ENCODE measurements at places on chromosomes 2 and 18.
A peak's percentile ranks its signal among the peaks of the same experiment; 100 is the strongest.

DNA sequence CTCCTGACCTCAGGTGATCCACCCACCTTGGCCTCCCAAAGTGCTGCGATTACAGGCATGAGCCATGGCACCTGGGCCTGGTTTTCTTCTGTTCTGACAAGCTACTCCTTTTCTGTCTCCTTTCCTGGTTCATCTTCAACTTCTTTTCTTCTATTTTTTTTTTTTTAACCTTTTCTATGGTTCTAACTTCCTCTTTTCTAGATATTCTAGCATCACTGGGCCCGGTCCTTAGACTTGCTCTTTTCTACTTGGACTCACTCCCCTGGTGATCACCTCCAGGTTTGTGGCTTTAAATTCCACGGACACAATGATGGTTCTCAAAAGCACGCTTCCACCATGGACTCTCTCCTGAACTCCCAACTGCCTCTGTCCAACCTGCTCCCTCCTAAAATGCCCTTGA is 2.0 kb downstream of the EIF2AK2 start:
- DNase-seq = no peak
- peak overlapping the region; percentile 13 for H3K4me3 ChIP-seq
- peaks cover 36% of the 10 kb centered on the region for H3K36me3 ChIP-seq
- peaks cover 66% of the 10 kb centered on the region for H3K4me1 ChIP-seq

GRCh38 chr2:54704688-54705605 is 18.5 kb upstream of the EML6 start:
- H3K27ac ChIP-seq = no peak overlapping the region
- no peaks in the 10 kb centered on the region for H3K36me3 ChIP-seq
- no peak for DNase-seq
- H3K4me3 ChIP-seq = no peak overlapping the region

DNA sequence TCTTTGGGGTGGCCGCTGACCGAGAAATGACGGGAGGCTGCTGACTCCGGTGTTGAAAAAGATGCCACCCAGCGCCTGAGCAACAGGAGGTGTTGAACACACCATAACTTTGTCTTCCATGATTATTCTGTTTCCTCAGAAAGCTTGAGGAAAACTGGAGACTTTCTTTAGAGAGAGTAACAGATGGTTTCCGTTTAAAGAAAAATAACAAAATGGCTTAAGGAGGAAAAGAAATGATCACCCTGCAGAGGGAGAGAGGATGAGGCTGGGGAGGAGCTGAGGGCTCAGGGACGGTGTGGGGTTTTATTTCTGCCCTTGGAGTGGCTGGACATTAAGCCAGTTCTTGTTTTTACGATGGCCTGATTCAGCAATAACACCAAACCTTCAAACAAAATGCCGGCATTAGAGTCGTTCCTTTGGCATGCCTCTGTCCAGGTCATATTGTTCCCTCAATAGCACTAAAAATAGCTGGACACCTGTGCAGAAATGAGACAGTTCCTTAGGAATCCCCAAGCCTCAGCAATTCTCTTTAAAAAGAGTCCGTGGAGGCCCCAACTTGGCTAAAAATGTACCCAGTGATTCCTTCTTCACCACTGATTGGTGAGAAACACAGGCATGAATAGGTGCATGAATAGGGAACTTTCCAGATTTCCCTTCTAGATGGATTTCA is 182.4 kb downstream of the ALPK2 start:
- H3K27ac ChIP-seq = no peak overlapping the region
- no peak for DNase-seq
- no peaks in the 10 kb centered on the region for H3K4me1 ChIP-seq
- H3K36me3 ChIP-seq = no peaks in the 10 kb centered on the region
- peaks cover 27% of the 10 kb centered on the region for H3K27me3 ChIP-seq

DNA sequence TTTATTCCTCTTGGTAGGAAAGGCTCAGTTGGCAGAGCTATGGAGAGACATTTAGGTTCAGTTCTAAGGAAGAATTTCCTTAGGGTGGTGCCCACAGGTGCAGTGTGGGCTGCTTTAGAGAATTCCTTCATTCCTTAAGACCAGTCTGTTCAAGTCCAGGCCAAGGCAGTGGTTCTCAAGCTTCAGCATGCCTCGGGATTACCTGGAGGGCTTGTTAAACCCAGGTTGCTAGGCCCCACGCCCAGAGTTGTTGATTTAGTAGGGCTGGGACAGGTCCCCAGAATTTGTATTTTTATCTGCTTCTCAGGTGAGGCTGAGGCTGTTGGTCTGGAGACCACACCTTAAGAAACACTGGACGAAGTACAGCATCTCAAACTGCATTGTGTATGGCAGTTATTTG is 68.9 kb downstream of the CERS6 start:
- no peak overlapping the region for H3K4me3 ChIP-seq
- peaks cover 3% of the 10 kb centered on the region for H3K4me1 ChIP-seq
- H3K36me3 ChIP-seq = no peaks in the 10 kb centered on the region
- H3K27me3 ChIP-seq = no peaks in the 10 kb centered on the region

- no peak overlapping the region for H3K4me3 ChIP-seq
- DNase-seq = no peak
- H3K4me1 ChIP-seq = no peaks in the 10 kb centered on the region
- H3K27me3 ChIP-seq = no peaks in the 10 kb centered on the region
- no peaks in the 10 kb centered on the region for H3K36me3 ChIP-seq
- no peak overlapping the region for H3K27ac ChIP-seq
These were observed 15.9 kb downstream of the EFEMP1 start for GRCh38 chr2:55907686-55908085.

DNA sequence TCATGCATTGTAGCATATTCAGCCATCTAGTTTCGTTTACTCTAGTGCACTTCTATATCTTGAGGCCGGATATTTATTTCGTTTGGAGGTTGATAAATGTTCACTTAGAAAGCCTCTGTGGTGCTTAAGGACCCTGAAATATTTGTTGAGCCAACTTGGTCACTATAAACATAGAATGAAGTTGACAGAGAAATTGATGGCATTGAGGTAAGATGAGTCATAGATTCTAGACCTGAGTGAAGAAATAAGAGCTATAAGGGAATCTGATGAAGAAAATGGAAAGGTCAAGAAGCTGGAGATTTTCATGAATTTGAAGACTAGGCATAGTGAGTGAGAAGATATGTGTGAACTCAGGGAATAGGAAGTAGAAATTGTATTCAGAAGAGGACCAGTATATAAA is 35.9 kb downstream of the EPC2 start:
- H3K4me3 ChIP-seq = no peak overlapping the region
- peaks cover 5% of the 10 kb centered on the region for H3K4me1 ChIP-seq
- DNase-seq = no peak
- no peak overlapping the region for H3K27ac ChIP-seq

GRCh38 chr2:16890081-16890480 is 224.4 kb upstream of the CYRIA start:
- H3K27ac ChIP-seq = no peak overlapping the region
- H3K4me3 ChIP-seq = no peak overlapping the region
- H3K36me3 ChIP-seq = no peaks in the 10 kb centered on the region
- no peaks in the 10 kb centered on the region for H3K27me3 ChIP-seq
- no peak for DNase-seq
- no peaks in the 10 kb centered on the region for H3K4me1 ChIP-seq

DNA sequence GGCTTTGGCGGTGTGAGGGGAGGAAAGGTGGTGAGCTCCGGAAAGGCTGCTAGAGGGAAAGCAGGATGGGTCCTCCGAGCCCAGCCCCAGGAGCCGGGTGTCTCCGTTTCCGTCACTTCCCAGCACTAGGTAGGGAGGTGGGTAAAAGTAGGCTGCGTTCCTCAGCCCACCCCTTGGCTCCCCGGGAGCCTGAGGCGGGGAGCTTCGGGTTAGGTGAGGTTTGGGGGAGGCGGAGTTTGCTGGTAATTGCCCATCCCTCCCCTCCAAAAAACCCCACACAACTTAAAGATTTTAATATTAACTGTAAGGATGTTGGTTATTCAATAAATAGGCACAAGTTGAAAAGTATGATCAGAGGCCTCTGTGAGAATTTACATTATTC is 552 bp upstream of the ATF2 start:
- no peaks in the 10 kb centered on the region for H3K27me3 ChIP-seq
- DNase-seq = no peak
- H3K4me3 ChIP-seq = peak overlapping the region; percentile 99
- peaks cover 60% of the 10 kb centered on the region for H3K4me1 ChIP-seq
- peak overlapping the region; percentile 98 for H3K27ac ChIP-seq
- H3K36me3 ChIP-seq = peaks cover 18% of the 10 kb centered on the region

DNA sequence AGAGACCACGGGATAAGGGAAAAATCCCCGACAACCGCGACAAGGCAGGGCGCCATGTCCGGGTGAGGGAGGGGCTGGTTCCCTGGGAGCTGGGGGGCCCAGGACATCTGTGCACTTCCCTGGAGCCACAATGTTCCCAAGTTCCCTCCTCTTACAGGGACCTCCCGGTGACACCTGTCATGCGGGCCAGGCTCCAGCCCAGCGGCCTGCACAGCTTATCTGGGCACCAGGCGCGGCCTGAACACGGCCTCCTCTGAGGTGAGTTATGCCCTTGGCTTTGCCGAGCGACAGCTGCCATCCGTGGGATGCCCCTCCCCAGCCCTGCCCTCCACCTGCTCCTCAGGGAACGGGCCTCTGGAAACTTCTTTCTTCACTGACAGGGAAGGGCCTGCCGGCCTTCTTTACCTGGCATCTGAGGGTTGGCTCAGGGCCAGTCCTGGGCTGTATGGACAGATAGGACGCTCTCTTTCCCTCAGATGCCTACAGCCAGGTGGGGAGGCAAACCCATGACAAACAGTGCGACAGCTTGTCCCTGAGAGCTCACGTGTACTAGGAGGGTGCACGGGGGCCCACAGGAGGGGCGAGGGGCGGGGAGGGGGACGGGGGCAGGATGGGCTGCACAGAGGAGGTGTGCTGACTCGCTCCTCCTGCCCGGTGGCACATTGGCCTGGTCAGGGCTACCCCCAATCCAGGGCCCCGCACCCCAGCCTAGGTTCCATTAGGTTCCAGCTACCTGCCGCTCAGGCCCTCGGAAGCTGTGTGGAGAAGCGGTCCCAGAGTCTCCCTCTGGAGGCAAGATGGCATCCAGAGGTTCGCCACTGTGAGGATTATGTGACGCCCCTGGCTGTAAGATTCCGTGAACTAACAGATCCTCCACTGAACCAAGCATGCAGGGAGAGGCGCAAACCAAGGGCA is 34.9 kb upstream of the HPCAL1 start:
- H3K4me3 ChIP-seq = no peak overlapping the region
- no peaks in the 10 kb centered on the region for H3K36me3 ChIP-seq
- peaks cover 7% of the 10 kb centered on the region for H3K4me1 ChIP-seq
- H3K27me3 ChIP-seq = peaks cover 38% of the 10 kb centered on the region

GRCh38 chr2:238710032-238710735 is 137.7 kb upstream of the TWIST2 start:
- H3K36me3 ChIP-seq = no peaks in the 10 kb centered on the region
- no peaks in the 10 kb centered on the region for H3K27me3 ChIP-seq
- no peaks in the 10 kb centered on the region for H3K4me1 ChIP-seq
- no peak overlapping the region for H3K27ac ChIP-seq
- no peak overlapping the region for H3K4me3 ChIP-seq
- no peak for DNase-seq

GRCh38 chr2:3457524-3458395 is 61.6 kb downstream of the ADI1 start:
- no peak overlapping the region for H3K27ac ChIP-seq
- no peaks in the 10 kb centered on the region for H3K27me3 ChIP-seq
- no peak overlapping the region for H3K4me3 ChIP-seq
- no peak for DNase-seq
- H3K4me1 ChIP-seq = peaks cover 14% of the 10 kb centered on the region
- H3K36me3 ChIP-seq = peaks cover 12% of the 10 kb centered on the region

- H3K36me3 ChIP-seq = peaks cover 24% of the 10 kb centered on the region
- H3K27me3 ChIP-seq = no peaks in the 10 kb centered on the region
- peak; percentile 33 for DNase-seq
- H3K4me1 ChIP-seq = peaks cover 8% of the 10 kb centered on the region
These were observed 86.5 kb downstream of the STK39 start for GRCh38 chr2:168160897-168161296.

DNA sequence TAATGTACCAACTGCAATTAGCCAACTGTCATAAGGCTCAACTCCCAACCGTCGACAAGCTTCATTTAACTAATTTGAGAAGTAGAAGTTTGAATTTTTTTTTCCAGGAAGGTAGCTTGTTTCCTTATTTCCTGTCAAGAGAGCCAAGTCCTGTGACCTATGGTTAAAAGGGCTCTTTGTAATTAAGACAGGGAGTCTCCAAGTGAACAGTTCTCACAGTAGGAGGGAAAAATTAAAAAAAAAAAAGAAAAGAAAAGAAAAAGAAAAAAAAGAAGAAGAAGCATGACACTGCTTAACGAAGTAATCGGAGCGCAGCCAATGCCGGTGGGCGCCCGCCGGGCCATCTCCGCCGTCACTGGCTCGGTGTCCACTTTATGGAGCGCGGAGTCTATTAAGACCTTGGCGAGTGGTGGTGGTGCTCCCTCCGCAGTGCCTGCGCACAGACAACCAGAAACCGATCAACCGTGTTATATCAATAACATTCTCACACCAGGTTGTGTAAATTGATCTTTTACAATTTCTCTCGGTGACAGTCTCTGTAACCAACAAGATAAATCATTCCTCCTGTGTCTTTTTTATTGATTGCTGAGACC is 197.2 kb upstream of the POU3F3 start:
- H3K27me3 ChIP-seq = peaks cover 47% of the 10 kb centered on the region
- DNase-seq = no peak
- H3K36me3 ChIP-seq = no peaks in the 10 kb centered on the region

- H3K27ac ChIP-seq = no peak overlapping the region
- peaks cover 12% of the 10 kb centered on the region for H3K27me3 ChIP-seq
- no peaks in the 10 kb centered on the region for H3K36me3 ChIP-seq
- H3K4me3 ChIP-seq = no peak overlapping the region
These were observed 29.1 kb downstream of the FAM178B start for GRCh38 chr2:96957244-96957643.

- no peaks in the 10 kb centered on the region for H3K4me1 ChIP-seq
- no peak for DNase-seq
- no peaks in the 10 kb centered on the region for H3K27me3 ChIP-seq
- H3K36me3 ChIP-seq = no peaks in the 10 kb centered on the region
- H3K27ac ChIP-seq = no peak overlapping the region
These were observed 1947.6 kb upstream of the CELF4 start for GRCh38 chr18:39513186-39513585.

DNA sequence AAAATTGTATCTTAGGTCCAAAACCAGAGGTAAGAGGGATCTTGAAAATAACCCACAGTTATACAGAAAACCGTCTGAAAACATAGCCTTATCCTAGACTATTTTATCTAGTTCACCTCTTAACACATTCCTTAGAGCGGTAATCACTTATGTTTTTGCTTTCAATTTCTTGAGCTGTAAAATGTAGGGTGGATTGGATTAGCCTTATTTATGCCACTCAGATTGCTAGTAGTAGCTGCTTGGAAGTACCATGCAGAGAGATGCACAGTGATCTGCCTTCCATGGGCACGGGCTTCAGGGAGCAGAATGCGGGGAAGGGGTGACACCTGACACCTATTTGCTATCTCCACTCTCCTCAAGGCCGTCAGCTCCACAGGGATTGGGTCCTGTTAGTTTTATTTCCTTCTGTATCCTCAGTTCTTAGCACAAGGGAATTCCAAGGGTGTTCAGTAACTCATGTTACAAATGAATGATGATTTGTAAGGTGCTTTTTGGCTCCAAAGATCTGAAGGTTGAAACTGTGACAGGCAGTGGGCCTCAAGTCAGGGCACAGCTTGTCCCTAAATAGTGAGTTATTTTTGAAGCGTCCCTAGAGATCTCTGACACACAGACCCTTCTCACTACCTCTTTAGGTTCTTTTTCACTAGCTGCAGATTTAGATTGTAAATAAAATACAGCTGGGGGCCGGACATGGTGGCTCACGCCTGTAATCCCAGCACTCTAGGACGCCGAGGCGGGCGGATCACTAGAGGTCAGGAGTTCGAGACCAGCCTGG is 64.0 kb upstream of the PMAIP1 start:
- peaks cover 20% of the 10 kb centered on the region for H3K27me3 ChIP-seq
- H3K36me3 ChIP-seq = no peaks in the 10 kb centered on the region
- H3K27ac ChIP-seq = no peak overlapping the region

All from activated naive CD4-positive, alpha-beta T cell treated with anti-CD3 and anti-CD28 coated beads, Interleukin-2, amount 10 ng/mL, durations not matched to agents 7 days and 5 days (primary cell).